ENCODE measurements at places on chromosomes 13 and 19.
A peak's percentile ranks its signal among the peaks of the same experiment; 100 is the strongest.

- no peak for DNase-seq
Observed at GRCh38 chr19:42459926-42460325, 17.2 kb upstream of the CXCL17 start.

DNA sequence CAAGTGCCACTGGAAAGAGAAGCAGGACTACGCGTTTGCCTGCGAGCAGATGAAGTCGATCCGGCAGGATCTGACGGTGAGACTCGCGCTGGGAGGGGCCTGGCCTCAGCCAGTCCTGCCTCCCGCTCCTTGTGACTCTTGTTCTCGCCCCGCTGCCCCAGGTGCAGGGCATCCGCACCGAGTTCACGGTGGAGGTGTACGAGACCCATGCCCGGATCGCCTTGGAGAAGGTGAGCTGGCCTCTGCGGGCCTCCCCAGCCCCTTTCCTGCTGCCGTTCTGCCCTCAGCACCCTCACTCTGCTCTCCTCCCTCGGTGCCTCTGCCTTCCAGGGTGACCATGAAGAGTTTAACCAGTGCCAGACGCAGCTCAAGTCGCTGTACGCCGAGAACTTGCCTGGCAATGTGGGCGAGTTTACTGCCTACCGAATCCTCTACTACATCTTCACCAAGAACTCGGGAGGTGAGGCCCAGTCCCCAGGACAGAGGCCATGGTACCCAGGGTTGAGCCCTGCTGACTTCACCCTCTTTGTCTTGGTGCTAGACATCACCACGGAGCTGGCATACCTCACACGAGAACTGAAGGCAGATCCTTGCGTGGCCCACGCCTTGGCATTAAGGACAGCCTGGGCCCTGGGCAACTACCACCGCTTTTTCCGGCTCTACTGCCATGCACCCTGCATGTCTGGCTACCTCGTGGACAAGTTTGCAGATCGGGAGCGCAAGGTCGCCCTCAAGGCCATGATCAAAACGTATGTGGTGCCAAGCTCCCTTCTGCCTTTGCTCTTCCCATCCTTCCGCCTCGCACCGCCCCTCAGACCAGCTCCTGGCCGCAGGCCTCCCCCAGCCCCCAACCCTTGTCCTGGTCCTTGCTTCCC is 5.6 kb downstream of the LENG9 start:
- DNase-seq = no peak

DNA sequence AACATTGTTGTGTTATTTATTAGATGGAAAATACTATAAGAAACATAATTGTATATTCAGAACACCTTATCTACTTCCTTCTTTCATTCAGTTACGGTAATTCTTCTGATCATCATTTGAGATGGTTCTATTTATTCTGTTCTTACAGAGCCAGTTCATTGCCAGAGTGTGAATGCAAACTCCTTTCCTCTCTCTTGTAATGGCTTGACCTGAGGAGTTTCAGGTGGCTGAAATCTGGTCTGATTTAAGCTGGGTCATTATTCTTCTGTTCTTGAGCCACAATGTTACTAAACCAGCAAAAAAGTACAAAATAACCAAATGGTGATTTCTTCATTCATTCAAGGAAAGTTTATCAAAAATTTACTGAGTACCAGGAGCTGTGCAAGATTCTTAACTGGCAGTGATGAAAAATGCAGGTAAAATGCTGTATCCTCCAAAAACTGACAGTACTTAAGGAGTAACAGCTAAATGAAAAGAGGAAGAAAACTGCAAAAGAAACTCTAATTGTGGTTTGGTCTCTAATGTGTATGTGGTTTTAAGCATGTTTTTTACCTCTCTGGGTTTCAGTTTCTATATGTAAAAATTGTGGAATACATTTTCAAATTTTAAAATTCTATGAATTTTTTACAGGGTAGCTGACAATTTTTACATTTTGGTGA is 182.4 kb upstream of the UFM1 start:
- no peak for DNase-seq

DNA sequence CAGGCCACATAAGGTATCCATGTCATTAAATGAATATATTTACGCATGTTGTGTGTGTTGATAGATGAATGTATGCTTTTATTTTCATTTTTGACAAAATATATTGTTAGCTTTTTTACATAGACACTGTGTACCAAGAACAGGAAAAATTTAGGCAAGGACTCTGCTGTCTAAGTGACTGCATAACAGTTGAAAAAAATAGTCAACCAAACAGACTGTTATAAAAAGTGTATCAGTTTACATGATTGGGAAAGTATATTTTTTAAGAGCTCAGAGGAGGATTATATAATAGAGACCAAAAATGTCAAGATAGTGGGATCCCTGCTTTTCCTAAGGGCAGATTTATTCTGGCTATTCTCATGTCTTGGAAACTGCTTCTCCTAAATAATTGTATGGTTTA is 858.0 kb downstream of the SLITRK1 start:
- DNase-seq = no peak

DNA sequence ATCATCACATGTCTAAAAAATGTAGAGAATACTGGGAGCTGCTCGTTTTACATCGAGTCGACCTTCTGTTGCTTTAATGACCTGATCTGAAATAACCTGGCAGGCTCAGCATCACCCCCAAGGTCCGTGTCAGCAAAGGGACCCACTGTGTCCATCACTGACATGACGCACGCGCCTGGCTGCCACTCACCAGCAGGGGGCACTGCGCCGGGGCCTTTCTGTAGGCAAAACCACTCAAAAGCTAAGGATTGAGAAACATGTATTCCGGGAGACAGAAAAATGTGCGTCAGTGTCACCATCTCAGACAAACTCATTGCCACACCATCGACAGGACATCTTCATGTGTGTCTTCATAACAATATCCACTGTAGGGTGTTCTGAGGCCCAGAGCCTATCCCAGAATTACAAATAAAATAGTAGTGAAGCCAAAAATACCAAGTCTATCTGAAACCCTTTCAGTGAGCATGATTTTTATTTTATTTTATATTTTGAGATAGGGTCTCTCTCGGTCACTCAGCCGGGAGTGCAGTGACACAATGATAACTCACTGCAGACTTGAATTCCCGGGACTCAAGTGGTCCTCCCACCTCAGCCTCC is 130.3 kb upstream of the LSM14A start:
- peak; percentile 11 for DNase-seq

GRCh38 chr13:21742096-21742495 is 71.2 kb downstream of the FGF9 start:
- DNase-seq = no peak

DNA sequence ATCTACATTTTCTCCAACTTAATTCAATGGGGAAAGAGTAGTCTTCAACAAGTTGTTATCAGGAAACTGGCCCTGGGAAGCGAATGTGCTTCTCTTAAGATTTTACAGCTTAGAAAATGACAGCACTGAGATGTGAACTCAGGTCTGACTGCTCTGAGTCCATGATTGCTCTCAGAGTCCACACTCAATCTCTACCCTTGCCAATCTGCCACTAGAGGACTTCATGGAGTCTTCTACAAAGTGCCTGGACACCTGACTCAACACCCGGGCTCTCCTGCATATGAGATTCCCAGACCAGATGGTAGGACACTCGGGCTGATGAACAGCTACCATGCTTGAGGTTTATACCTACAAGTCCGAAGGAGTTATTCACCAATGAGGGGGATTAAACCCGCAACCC is 74.8 kb downstream of the ABCC4 start:
- DNase-seq = no peak

- no peak for DNase-seq
Observed at GRCh38 chr13:48014359-48014758, 13.3 kb upstream of the SUCLA2 start.

GRCh38 chr13:79128158-79128557 is 277.9 kb downstream of the RBM26 start:
- peak; percentile 10 for DNase-seq

DNA sequence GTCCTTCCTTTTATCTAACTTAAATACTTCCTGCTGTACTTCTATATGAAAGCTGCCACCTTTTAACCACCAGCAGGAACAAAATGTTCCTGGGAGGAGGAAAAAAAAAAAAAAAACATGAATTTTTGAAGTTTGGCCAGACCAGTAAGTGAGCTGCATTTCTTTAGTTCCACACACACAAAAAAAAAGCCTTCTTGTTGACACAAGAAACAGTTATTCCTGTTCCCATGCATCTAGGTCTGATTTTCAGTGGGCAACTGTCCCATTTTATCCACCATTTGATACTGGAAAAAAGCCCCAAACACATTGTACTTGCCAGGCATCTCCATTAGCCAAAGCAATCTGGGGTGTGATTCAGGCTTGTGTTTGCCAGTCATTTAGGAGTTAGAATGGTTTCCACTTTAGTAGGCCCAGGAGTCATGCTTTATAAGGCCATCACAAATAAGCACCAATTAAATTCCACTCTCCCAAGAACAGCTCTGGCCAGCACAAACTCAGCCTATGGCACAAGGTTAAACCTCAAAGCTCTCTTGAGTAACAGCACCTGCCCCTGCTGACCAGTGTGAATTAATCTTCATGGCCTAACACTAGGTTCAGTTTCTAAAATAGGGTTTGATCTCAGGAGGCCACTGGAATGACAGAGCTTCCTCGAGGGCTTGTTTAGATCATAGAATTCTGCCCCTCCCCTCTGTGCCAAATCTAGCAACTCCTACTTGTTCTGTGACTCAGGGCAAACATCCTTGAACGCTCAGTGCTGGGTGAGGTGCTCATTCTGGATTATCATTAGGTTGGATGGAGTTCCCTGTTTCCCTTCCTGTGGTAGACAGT is 67.1 kb downstream of the NUFIP1 start:
- peak; percentile 70 for DNase-seq

- DNase-seq = peak; percentile 86
Observed at GRCh38 chr13:98443329-98443728, 133.6 kb downstream of the STK24 start.

- DNase-seq = no peak
Observed at GRCh38 chr19:977058-977464, 7.1 kb upstream of the WDR18 start.

DNA sequence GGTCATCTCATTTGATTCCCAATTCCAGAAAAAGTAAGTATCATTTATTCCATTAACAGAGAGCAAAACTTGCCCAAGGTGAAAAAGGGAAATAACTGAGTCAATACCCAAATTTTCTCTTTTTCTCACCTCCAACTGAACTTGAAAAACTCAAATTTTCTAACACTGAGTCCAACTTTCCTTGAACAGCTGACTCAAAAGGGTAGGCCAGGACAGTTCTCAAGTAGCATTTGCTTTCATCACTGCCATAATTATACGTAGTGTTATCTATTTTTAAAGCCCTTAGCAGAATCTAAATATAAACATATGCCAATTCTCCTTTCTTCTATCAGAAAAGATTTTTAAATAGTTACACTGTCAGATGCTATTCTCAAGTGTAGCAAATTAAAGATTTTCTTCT is 3.5 kb downstream of the N4BP2L2 start:
- no peak for DNase-seq

- no peak for DNase-seq
Observed at GRCh38 chr19:42154471-42155323, 22.5 kb upstream of the POU2F2 start.

DNA sequence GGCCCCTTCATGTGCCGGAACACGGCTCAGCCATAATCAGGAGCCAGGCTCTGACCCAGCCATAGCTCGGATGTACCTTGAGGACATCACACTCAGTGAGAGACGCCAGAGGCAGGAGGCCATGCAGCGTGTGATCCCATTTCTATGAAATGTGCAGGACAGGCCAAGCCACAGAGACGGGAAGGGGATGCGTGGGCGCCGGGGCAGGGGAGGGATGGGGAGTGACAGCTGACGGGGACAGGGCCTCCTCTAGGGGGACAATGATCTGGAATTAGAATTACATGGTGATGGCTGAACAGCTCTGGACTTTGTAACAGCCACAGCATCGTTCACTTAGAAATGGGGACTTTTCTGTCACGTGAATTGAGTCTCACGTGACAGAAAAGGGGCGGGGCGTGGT is 34.9 kb downstream of the SBNO2 start:
- no peak for DNase-seq

DNA sequence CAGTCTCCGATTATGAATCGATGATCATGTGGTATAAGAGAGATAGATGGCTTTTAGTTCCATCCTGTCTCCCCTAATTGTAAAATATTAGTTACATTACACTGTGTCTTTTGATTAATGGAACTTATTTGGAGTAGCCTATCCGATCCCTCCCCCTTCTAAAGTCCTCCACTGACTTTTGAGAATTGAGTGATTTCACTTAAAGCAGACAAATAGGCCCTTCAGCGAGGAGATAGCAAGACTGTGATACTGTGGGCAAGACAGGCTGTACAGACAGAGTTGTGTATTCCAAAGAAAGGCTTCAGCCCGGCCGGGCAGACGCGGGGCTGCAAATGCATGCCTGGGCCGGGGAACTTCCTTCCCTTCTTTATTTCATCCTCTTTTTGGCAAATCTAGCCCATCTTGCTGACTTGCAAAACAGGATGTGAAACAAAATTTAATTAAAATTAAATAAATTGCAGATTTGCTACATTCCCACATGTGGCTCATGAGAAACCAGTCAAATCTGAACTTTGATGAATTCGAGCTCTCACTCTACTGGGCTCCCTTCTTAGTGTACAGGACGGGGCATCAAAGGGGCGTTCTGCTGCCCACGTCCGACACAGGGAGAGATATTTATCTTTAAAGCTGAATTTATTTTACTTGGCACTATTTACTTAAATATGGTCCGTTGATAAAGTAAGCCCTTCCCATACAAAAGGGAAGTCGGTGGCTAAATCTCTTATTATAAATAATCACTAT is 314.8 kb downstream of the ZNF536 start:
- no peak for DNase-seq

- DNase-seq = no peak
Observed at GRCh38 chr13:111399776-111400538, 79.5 kb downstream of the TEX29 start.

- no peak for DNase-seq
Observed at GRCh38 chr13:70908795-70909194, 800.5 kb upstream of the KLHL1 start.

DNA sequence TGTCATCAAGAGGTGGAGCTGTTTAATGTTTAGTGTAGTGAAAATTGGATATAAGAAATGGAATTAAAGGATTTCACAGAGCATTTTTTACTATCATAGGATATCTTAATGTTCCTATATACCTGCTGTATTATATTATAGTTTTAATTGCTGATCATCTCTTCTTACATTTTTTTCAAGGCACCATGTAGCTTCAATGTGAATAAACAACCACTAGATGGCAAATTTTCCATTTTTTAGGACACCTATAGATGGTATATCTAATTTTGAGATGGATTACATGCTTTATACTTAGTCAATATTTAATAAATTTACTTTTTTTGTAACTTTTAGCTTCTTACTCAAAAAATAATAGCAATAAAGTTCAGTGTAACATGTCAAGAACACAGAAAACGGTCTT is 9.0 kb upstream of the ATXN8OS start:
- DNase-seq = no peak

DNA sequence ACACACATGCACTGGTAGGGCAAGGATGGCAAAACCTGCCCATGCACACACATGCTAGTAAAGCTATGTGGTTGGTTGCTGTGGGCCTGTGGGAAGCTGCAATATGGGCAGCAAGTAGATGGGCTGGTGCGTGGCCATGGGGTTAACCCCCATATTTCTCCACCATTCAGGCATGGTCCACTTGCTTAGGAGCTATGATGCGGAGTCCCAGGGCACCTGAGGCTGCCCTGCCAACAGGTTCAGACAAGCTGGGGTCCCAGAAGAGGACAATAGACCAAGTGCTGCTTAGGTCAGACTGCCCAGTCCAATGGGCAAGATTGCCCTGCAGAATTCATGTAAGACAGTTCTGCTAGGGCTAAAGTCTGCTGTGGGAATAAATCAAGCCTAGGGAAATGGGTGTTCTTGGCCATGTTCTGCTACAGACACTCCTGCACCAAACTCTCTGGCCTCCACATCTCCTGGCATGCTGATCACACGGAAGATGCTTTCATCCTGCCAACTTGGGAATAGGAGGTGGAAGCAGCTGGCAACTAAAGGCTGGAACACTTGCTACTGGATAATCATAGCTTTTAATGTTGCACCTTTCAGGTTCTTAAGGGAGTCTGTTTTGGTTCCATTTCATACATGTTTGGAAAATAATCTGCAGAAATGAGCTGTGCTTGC is 646.3 kb upstream of the SLITRK1 start:
- no peak for DNase-seq
